Tibial artery (tissue), 4 donors: ENCODE measurements at places on chromosomes 5 and 9.

DNA sequence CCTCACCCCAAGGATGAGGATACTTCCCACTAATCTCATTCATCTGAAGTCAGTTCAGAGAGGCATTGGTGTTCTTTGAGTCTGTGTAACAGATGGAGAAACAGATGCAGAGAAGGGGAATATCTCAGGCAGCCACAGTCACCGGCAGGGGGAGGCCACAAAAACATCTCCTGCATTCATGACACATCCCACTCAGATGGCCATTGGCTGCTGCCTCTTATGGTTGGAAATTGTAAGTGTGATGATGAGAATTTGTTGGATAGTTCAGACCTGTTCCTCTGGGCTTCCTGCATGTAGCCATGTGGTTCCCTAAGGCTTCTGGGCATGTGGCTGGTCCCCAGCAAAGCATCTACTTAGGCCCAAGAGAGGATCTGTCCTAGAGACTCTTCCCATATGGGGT is 45.9 kb upstream of the GABRP start:
- H3K36me3 ChIP-seq, result no peaks in the 10 kb centered on the region
- no peak overlapping the region for H3K4me3 ChIP-seq
- H3K27ac ChIP-seq, result no peak overlapping the region
- H3K4me1 ChIP-seq, result no peaks in the 10 kb centered on the region

DNA sequence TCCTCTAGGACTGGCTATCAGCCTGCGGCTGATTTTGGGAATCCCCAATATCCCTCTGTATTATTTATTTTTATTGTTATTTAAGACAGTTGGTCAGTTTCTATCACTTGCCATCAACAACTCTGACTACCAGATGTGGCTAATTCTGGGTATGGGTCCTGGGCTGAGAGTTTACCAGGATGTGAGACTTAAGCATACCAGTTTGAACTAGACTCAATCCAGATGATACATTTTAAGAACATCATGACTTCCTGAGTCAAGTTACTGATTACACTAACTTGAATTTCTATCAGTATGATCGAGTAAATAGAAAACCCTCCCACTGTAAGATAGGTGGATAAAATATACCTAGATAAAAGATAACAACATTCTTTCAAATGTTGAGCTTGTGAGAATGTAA is 634.0 kb downstream of the MAT2B start:
- H3K27me3 ChIP-seq, result no peaks in the 10 kb centered on the region
- H3K4me3 ChIP-seq, result no peak overlapping the region
- no peak overlapping the region for H3K27ac ChIP-seq
- DNase-seq, result no peak
- no peaks in the 10 kb centered on the region for H3K36me3 ChIP-seq
- H3K4me1 ChIP-seq, result no peaks in the 10 kb centered on the region

DNA sequence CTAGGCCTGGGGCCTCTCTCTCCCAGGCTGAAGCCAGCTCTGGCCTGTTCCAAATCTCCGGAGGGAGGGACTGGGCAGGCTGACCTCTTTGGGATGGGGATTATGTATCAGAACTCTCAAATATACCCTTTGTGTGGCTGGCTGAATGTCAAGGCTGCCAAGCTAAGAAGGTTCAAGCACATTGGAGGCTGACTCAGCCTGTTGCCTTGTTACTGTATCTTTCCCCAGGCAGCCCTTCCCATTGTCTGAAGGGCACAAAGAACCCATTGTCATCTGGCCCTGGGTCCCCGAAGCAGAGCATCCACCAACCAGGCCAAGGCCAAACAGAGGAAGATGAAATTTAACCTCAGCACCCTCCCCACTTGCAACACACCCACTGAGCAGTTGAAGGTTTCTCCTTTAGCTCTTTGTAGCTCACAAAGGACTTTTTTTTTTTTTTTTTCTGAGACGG is 7.3 kb upstream of the SPARC start:
- H3K27ac ChIP-seq, result no peak overlapping the region
- no peak overlapping the region for H3K4me3 ChIP-seq
- DNase-seq, result peak; percentile 11
- peaks cover 39% of the 10 kb centered on the region for H3K4me1 ChIP-seq
- H3K36me3 ChIP-seq, result no peaks in the 10 kb centered on the region

- no peaks in the 10 kb centered on the region for H3K36me3 ChIP-seq
- H3K4me1 ChIP-seq, result no peaks in the 10 kb centered on the region
Observed at GRCh38 chr9:106286249-106286648, 576.7 kb upstream of the ZNF462 start.

GRCh38 chr5:139756971-139757370 is 38.6 kb upstream of the PSD2 start:
- no peak overlapping the region for H3K27ac ChIP-seq
- no peak for DNase-seq
- H3K36me3 ChIP-seq, result no peaks in the 10 kb centered on the region

- no peak for DNase-seq
- H3K4me1 ChIP-seq, result peaks cover 26% of the 10 kb centered on the region
- H3K27ac ChIP-seq, result no peak overlapping the region
- H3K4me3 ChIP-seq, result no peak overlapping the region
- H3K36me3 ChIP-seq, result peaks cover 68% of the 10 kb centered on the region
- H3K27me3 ChIP-seq, result no peaks in the 10 kb centered on the region
Observed at GRCh38 chr9:134809292-134809691, 71.3 kb upstream of the FCN2 start.

- H3K27me3 ChIP-seq, result no peaks in the 10 kb centered on the region
- no peaks in the 10 kb centered on the region for H3K36me3 ChIP-seq
- no peak for DNase-seq
- H3K27ac ChIP-seq, result no peak overlapping the region
- no peak overlapping the region for H3K4me3 ChIP-seq
Observed at GRCh38 chr9:113978725-113979342, 99.3 kb downstream of the AMBP start.

GRCh38 chr9:16031486-16031885 is 478.6 kb downstream of the CCDC171 start:
- no peak overlapping the region for H3K27ac ChIP-seq
- H3K4me1 ChIP-seq, result no peaks in the 10 kb centered on the region
- H3K4me3 ChIP-seq, result no peak overlapping the region
- DNase-seq, result no peak
- H3K36me3 ChIP-seq, result no peaks in the 10 kb centered on the region

GRCh38 chr9:70514273-70514672 is 99.8 kb upstream of the KLF9 start:
- H3K36me3 ChIP-seq, result no peaks in the 10 kb centered on the region
- H3K27ac ChIP-seq, result no peak overlapping the region
- no peak overlapping the region for H3K4me3 ChIP-seq
- no peak for DNase-seq

DNA sequence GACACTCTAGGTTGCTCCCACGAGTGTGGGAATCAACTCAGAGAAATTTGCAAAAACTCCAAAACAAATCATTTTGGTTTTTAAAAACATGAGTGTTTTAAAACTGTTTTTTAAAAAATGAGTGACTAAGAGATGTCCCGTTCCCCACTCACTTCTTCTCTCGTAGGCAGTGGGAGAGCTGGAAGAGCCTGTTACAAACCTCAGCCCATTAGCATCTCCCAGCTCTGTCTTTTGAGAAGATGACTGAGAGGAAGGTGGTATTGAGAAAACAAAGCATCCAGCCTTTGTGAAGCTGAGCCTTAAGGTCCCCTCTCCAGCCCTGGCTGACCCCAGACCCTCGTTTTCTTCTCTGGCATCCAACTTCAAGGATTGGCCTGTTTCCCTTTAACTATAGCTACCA is 4.7 kb upstream of the ANKRD33B start:
- no peaks in the 10 kb centered on the region for H3K27me3 ChIP-seq
- H3K4me1 ChIP-seq, result peaks cover 10% of the 10 kb centered on the region
- no peak for DNase-seq
- H3K27ac ChIP-seq, result no peak overlapping the region

GRCh38 chr5:107381189-107381856 is 289.4 kb downstream of the EFNA5 start:
- H3K36me3 ChIP-seq, result no peaks in the 10 kb centered on the region
- H3K4me1 ChIP-seq, result no peaks in the 10 kb centered on the region
- H3K27me3 ChIP-seq, result no peaks in the 10 kb centered on the region
- H3K4me3 ChIP-seq, result no peak overlapping the region
- H3K27ac ChIP-seq, result no peak overlapping the region
- DNase-seq, result no peak

GRCh38 chr5:50751064-50751657 is 84.7 kb downstream of the PARP8 start:
- H3K27me3 ChIP-seq, result no peaks in the 10 kb centered on the region
- H3K27ac ChIP-seq, result no peak overlapping the region
- DNase-seq, result no peak
- H3K36me3 ChIP-seq, result no peaks in the 10 kb centered on the region
- H3K4me3 ChIP-seq, result no peak overlapping the region
- no peaks in the 10 kb centered on the region for H3K4me1 ChIP-seq

- H3K36me3 ChIP-seq, result no peaks in the 10 kb centered on the region
- H3K27ac ChIP-seq, result no peak overlapping the region
Observed at GRCh38 chr5:96501991-96502646, 69.1 kb upstream of the PCSK1 start.

GRCh38 chr5:54302267-54302687 is 8.1 kb downstream of the ARL15 start:
- no peaks in the 10 kb centered on the region for H3K36me3 ChIP-seq
- no peak overlapping the region for H3K27ac ChIP-seq
- H3K4me1 ChIP-seq, result peaks cover 3% of the 10 kb centered on the region
- no peak for DNase-seq
- H3K27me3 ChIP-seq, result no peaks in the 10 kb centered on the region

- no peaks in the 10 kb centered on the region for H3K27me3 ChIP-seq
- DNase-seq, result no peak
- no peak overlapping the region for H3K27ac ChIP-seq
- no peaks in the 10 kb centered on the region for H3K4me1 ChIP-seq
- H3K4me3 ChIP-seq, result no peak overlapping the region
Observed at GRCh38 chr5:55370291-55370925, 62.6 kb downstream of the MTREX start.

DNA sequence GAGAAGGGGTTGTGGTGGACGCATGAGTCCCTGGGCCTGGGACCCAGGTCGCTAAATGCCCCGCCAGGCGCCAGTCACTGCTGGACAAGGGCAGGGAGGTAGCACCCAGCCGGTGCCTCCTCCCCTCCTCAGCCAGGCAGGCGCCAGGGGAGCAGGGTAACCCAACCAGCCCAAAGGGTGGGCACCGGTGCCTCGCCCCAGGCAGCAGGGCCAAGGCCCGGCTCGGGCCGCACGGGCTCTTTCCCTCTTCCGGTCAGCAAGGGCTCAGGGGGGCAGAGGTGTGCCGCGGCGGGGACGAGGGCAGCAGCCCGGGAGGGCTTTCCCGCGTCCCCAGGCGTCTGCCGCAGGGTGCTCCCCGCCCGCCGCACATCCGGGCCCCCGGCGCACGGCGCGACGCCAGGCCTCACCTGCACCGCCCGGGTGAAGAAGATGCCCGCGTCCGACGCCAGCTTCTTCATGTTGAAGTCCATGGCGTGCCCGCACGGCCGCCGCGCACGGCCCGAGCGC is 393 bp downstream of the SH3GLB2 start:
- no peaks in the 10 kb centered on the region for H3K36me3 ChIP-seq
- DNase-seq, result peak; percentile 80
- H3K4me1 ChIP-seq, result peaks cover 34% of the 10 kb centered on the region
- H3K27ac ChIP-seq, result peak overlapping the region; percentile 72
- no peaks in the 10 kb centered on the region for H3K27me3 ChIP-seq

GRCh38 chr9:15182101-15182551 is 124.9 kb downstream of the TTC39B start:
- H3K4me1 ChIP-seq, result no peaks in the 10 kb centered on the region
- no peaks in the 10 kb centered on the region for H3K27me3 ChIP-seq
- no peak for DNase-seq
- peaks cover 34% of the 10 kb centered on the region for H3K36me3 ChIP-seq
- H3K27ac ChIP-seq, result no peak overlapping the region

- no peak overlapping the region for H3K27ac ChIP-seq
- DNase-seq, result no peak
- no peaks in the 10 kb centered on the region for H3K27me3 ChIP-seq
- no peak overlapping the region for H3K4me3 ChIP-seq
Observed at GRCh38 chr5:60404171-60404570, 295.8 kb downstream of the DEPDC1B start.

- DNase-seq, result no peak
- no peaks in the 10 kb centered on the region for H3K4me1 ChIP-seq
- no peak overlapping the region for H3K4me3 ChIP-seq
- no peaks in the 10 kb centered on the region for H3K36me3 ChIP-seq
Observed at GRCh38 chr9:17588941-17589340, 10.1 kb downstream of the SH3GL2 start.

DNA sequence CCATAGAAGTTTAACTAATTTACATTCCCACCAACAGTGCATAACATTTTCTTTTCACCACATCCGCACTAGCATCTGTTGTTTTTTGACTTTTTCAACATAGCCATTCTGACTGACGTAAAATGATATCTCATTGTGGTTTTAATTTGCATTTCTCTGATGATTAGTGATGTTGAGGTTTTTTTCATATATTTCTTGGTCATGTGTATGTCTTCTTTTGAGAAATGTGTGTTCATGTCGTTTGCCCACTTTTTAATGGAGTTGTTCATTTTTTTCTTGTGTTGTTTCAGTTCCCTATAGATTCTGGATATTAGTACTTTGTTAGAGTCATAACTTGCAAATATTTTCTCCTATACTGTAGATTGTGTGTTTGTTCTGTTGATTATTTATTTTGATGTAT is 163.4 kb downstream of the FER start:
- no peak overlapping the region for H3K4me3 ChIP-seq
- no peak overlapping the region for H3K27ac ChIP-seq
- no peaks in the 10 kb centered on the region for H3K4me1 ChIP-seq

GRCh38 chr5:945691-946551 is 53.2 kb downstream of the TRIP13 start:
- H3K4me3 ChIP-seq, result no peak overlapping the region
- DNase-seq, result no peak
- no peak overlapping the region for H3K27ac ChIP-seq

GRCh38 chr5:63555874-63556273 is 406.4 kb downstream of the HTR1A start:
- no peak for DNase-seq
- no peaks in the 10 kb centered on the region for H3K36me3 ChIP-seq

GRCh38 chr9:109624896-109625295 is 126.8 kb upstream of the PTPN3 start:
- no peak overlapping the region for H3K4me3 ChIP-seq
- DNase-seq, result no peak
- no peaks in the 10 kb centered on the region for H3K36me3 ChIP-seq
- no peaks in the 10 kb centered on the region for H3K4me1 ChIP-seq

DNA sequence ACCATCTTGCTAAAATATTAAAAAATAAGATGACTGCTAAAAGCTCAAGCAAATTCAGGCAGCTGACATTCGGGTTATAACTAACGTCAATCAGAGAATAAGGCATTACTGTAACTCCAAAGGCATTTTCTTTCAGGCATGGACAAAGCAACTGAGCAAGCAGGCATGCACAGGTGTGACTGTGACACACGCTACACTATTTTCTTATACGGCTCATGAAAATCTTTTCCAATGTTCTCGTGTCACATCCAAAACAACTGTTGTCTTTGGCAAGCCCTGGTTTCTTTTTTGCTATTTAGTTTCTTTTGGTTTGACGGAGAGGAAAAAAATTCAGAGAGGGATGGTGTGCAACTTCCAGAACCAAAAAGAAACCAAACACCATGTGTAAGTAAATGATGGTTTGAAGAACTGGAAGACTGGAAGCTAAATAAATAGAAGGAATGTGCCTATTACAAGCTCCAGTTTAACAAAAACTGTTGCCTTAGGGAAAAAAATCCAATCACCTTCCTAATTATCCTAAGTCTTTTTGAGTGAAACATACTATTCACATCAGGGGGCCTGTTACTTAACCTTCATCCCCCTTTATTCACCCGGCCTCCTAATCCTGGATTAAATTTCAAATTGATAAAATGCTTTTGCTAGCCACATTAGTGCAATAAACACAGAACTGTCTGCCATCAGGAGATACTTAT is 277.6 kb downstream of the PSAT1 start:
- H3K4me3 ChIP-seq, result no peak overlapping the region
- H3K27me3 ChIP-seq, result no peaks in the 10 kb centered on the region
- no peak overlapping the region for H3K27ac ChIP-seq
- no peaks in the 10 kb centered on the region for H3K4me1 ChIP-seq
- DNase-seq, result no peak
